Stimulated activated CD4-positive, alpha-beta T cell treated with anti-CD3 and anti-CD28 coated beads, Interleukin-2, amount 100 ng/mL, for 4 hours (primary cell): ENCODE measurements at places on chromosomes 5 and 9.

DNA sequence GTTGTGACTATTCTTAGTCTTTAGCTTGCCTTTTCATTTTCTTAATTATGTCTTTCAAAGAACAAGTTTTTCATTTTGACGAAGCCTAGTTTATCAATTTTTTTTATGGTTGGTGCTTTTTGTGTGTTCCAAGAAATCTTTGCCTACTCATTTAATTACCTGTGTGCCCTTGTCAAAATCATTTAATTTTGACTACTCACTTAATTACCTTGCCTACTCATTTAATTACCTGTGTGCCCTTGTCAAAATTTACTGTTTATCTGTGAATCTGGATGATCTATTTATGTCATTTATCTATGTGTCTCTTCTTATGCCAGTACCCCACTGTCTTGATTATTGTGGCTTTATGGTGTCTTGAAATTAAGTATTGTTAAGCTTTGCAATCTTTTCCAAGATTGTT lies 63.9 kb downstream of the MTAP start:
- DNase-seq, result no peak

GRCh38 chr5:93584596-93585040 lies 1.6 kb downstream of the NR2F1 start:
- DNase-seq, result no peak

GRCh38 chr5:65984098-65984885 lies 57.9 kb downstream of the ERBIN start:
- DNase-seq, result no peak

DNA sequence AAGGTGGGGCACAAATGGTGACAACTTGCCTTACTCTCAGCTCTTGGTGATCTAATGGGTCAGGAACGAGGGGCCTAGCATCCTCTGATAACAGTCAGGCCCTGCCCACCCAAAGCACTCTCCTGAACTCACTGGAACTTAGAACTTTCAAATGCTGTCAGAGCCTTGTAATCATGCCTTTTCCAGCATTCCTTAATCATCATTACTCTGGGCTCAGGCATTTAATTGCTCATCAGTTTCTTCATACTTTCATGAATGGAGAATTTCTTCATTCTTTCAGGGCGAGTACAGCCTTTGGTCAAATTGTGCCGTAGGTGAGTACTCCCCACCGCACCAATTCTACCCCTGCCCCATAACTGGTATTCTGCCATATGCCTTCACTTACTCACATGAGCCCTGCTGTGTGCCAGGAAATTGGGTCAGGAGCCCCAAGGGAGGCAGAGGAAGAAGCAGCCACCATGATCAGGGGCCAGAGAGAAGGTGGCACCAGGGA lies 30.2 kb upstream of the DUSP1 start:
- DNase-seq, result no peak

GRCh38 chr5:22683050-22683449 lies 170.1 kb downstream of the CDH12 start:
- no peak for DNase-seq

- DNase-seq, result no peak
These were observed 27.1 kb downstream of the KCNMB1 start for GRCh38 chr5:170362102-170362501.

DNA sequence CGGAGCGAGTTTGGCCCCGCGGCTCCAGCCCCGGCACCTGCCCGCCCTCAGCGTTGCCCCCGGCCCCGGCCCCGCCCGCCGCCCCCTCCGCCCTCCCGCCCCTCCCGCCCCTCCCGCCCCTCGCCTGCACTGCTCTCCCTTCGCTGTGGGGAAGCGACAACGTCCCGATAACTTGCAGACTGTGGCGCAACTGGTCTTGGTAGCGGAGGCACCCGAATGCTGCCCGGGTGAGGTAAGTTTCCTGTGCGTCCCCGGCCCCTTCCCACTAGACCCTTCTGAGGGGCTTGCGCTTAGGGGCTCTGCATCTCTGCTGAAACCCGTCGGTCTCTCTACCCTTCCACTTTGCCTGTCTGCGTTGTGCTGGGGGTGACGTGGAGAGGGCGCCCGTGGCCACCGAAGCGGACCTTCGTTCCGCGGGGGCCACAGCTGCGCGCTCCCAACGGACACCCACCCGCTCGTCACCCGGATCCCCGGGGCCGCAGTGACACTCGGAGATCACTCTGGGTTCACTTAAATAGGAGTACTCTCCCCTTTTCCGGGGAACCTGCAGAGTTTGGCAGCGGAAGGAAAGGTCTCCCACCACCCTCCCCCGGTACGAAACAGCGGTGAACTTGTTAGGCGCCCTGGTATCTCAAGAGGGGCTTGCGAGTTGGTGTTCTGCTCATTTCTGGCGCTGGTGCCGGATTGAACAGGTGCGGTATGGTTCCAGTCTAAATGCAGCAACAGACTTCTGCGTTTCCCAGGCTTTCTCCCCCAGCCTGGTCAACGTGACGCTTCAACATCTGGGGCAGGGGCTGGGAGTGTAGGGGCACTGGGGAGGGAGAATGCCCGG lies 707 bp downstream of the PIP5K1B start:
- no peak for DNase-seq

GRCh38 chr9:133996531-133997520 lies 4.7 kb upstream of the VAV2 start:
- no peak for DNase-seq

DNA sequence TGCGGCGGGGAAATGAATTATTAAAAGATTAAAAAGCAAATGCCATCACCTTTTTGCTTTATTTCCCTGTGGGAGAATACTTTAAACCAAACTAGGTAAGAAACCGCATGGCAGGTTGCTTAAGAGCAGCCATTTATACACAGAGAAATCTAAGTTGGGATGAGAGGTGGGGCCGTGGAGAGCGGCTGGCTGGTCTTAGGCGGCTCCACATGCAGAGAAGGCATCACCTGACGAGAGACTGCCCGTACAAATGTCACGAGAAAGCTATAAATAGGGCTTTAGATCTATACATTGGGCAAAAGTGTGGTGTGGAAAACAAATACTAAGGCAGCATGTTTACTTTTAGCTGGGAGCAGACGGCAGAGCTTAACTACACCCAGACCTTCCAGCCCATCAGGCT lies 39.4 kb downstream of the MED27 start:
- no peak for DNase-seq

GRCh38 chr5:171387970-171388815 lies 544 bp downstream of the NPM1 start:
- DNase-seq, result peak; percentile 78

- no peak for DNase-seq
These were observed 344.9 kb upstream of the PIK3R1 start for GRCh38 chr5:67870662-67871061.

GRCh38 chr9:109419531-109419930 lies 78.6 kb downstream of the PTPN3 start:
- DNase-seq, result no peak
